WTC11 (cell line): ENCODE measurements at places on chromosomes 2 and 18.

DNA sequence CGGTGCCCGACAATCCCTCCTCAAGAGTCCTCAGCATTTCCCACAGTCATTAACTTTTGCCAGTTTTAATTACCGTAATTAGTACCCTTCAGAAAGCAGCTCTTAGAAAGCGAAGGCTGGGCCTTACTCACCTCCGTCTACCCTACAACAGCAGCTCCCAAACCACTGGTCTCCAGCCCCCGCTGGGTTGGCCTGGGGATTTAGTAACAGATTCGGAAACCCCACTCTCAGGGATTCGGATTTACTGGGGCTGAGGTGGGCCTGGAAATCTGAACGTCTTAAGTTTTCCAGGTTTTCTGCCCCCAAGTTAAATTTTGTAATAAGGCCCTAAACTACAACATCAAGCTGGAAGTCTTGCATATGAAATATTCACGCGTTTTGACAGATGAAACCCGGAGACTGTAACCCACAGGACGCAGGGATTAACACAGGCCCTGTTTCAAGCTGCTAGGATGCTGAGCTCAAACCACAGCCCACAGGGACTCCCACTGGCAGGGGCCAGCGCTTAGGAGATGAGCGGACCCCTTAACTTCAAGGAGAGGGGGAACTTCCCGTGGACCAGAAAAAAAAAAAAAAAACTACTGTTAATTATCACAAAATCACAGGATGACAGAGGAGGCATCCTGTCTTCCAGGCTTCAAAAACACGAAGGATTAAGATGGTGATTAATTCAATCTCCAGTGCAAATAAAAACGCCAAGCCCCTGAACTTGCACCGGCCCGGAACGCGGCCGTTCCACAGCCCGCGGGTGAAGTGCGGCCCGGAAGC, 985 bp downstream of the ILKAP start:
- peak overlapping the region; percentile 82 for H3K4me3 ChIP-seq
- H3K27ac ChIP-seq: peak overlapping the region; percentile 20; the same call in 1 of the 2 replicates

GRCh38 chr2:207944979-207945600, 80.2 kb downstream of the PLEKHM3 start:
- no peak for DNase-seq
- H3K4me3 ChIP-seq: no peak overlapping the region
- H3K36me3 ChIP-seq: no peaks in the 10 kb centered on the region
- no peaks in the 10 kb centered on the region for H3K27me3 ChIP-seq
- no peak overlapping the region for H3K27ac ChIP-seq

GRCh38 chr2:31217465-31218200, at the start of gene CAPN14:
Gene CAPN14 (minus strand): TSS chr2:31217515. CDS start chr2:31205447, 12,068 bp downstream.
- H3K4me3 ChIP-seq: no peak within 1 kb of the TSS
- DNase-seq: no peak
- no peak within 1 kb of the TSS for H3K27ac ChIP-seq
- no peaks in the 10 kb centered on the region for H3K36me3 ChIP-seq
- no peaks in the 10 kb centered on the region for H3K27me3 ChIP-seq
- peaks cover 6% of the 10 kb centered on the region for H3K4me1 ChIP-seq

DNA sequence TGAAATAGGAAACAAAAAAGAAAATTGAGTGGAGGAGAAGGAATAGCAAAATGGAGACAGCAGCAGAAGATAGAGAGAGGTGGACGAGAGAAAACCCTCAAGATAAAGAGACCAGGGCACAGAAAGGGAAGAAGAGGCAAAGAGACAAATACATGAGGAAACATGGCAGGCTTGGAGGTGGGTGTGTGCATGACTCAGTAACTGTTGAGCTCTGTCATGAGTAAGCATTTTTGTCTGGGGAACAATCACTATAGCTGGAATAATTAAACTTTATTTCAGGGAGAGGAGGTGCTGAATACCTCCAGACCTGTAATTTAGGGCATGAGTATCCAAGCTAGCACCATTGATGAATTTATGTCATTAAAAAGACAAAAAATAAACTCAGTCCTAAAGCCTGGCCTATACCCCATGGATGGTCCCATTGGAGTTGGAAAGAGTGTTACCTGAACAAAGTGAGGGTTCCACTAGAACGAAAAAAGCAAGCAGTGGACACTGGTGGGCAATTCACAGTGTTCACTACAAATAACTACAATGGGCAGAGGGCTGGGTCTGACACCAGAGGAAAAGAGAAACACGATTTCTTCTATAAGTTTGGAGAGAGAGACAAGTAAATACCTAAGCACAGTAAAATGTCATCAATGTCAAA, 145.5 kb downstream of the ADCYAP1 start:
- H3K27me3 ChIP-seq: no peaks in the 10 kb centered on the region
- no peaks in the 10 kb centered on the region for H3K36me3 ChIP-seq
- no peak for DNase-seq
- H3K4me1 ChIP-seq: peaks cover 41% of the 10 kb centered on the region

DNA sequence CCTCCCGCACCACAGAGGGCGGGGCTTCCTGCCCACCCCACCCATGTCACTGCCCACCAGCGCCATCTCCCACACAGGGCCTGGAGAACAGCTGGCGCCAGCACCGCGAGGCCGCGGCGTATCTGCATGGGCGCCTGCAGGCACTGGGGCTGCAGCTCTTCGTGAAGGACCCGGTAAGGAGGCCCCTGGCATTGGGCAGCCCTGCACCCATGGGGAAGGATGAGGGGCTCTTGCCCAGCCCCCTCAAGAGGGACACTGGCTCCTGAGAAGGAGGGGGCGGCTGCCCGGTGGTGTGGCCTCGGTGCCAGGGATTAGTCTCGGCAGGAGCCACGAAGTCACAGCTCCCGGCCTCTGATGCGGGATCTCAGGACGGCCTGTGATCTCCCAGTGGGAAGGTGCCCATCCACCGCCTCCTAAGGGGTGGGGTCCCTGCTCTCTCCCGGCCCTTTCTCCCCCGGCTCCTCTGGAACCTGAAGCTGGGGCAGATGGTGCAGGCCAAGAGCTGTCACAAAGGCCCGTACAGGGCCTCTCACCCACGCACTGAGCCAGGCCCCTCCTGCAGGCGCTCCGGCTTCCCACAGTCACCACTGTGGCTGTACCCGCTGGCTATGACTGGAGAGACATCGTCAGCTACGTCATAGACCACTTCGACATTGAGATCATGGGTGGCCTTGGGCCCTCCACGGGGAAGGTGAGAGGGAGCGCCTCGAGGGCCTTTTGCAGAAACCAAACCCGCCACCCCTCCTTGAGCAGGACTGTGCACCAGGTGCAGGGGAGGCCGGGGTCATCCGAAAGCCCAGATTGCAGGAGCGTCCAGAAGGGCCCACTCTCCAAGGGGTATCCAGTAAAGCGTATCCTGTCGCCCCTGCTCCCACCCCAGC, 9.1 kb downstream of the AGXT start:
- H3K27me3 ChIP-seq: no peaks in the 10 kb centered on the region
- no peaks in the 10 kb centered on the region for H3K36me3 ChIP-seq
- DNase-seq: peak; percentile 9
- H3K4me3 ChIP-seq: no peak overlapping the region
- no peaks in the 10 kb centered on the region for H3K4me1 ChIP-seq
- no peak overlapping the region for H3K27ac ChIP-seq

DNA sequence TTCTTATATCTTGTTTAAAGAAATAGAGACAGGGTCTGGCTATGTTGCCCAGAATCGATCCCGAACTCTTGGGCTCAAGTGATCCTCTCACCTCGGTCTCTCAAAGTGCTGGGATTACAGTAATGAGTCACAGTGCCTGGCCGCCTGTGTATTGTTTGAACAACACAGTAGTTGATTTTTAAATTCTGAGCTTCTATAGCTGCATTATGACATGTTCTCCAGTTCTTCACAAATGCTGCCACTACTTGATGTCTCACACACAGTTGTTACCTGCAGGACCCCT, 7.7 kb upstream of the RHOB start:
- no peak for DNase-seq
- no peaks in the 10 kb centered on the region; the same call in 1 of the 2 replicates for H3K27me3 ChIP-seq
- H3K4me1 ChIP-seq: peaks cover 9% of the 10 kb centered on the region; the same call in 1 of the 2 replicates
- H3K27ac ChIP-seq: no peak overlapping the region
- no peak overlapping the region for H3K4me3 ChIP-seq

- no peaks in the 10 kb centered on the region; the same call in 1 of the 2 replicates for H3K27me3 ChIP-seq
- H3K4me1 ChIP-seq: 0 out of 2 replicates have a peak, but pooled peaks cover 4% of the 10 kb centered on the region
- H3K36me3 ChIP-seq: no peaks in the 10 kb centered on the region
- no peak for DNase-seq
These were observed 20.2 kb downstream of the TNP1 start for GRCh38 chr2:216839688-216840087.

DNA sequence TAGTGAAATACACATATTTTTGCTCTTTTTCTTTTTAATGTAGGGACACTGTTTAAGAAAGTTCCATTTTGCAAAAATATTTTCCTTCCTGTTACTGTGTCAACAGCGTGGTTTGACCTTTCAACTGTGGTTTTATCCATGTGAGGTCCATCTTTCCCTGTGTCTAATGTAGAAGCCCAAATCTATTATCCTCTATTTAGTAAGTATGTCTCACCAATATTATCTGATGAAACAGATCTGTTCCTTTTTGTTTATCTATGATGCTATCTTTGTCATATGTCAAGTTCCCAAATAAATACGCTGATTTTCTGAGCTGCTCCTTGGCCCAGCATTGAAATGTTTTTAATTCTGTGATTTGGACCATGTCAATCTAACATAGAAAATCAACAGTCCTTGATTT, 3.5 kb upstream of the ARHGAP15 start:
- no peaks in the 10 kb centered on the region for H3K36me3 ChIP-seq
- H3K27me3 ChIP-seq: no peaks in the 10 kb centered on the region
- no peak for DNase-seq
- no peak overlapping the region for H3K27ac ChIP-seq

DNA sequence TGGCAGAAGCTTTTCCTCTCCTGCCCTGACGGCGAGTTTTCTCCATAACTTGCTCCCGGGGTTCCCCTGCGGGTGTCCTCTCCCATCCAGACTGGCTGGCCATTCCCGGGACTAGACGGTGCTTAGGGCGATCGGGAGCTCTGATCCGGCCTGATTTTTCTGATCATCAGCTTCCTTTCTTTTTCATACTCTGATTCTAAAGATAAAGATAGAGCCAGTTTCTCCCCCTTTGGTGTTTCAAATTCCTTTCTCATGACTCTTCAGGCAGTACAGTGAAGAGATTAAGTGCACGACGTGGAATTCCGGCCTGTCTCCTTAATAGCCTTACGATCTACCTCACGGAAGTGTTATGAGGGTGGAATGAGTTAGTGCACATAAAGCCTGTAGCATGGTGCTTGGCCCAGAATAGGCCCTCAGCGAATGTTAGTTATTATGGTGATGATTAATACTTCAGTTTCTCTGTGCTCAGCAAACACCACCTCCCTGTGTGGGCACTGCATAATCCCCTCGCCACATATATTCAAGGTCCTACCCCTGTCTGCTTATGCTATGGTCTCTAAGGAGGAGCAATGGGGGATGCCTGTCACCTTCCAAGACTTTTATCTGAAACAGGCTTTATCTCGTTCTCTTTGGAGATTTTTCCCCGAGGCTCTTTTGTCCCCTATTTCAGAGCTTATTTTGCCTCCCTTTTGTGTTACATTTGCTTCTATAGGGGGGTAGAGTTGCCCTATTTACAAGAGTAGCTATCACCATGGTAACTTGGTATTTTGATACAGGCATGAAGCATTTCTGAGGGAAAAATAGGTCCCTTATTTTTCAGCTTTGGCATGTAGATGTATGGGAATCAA, 254.8 kb downstream of the CDH2 start:
- H3K27me3 ChIP-seq: no peaks in the 10 kb centered on the region
- H3K27ac ChIP-seq: 0 out of 2 replicates have a peak overlapping the region, but pooled peaks have one; percentile 47
- DNase-seq: no peak
- no peaks in the 10 kb centered on the region for H3K36me3 ChIP-seq
- no peak overlapping the region for H3K4me3 ChIP-seq

- no peak for DNase-seq
- H3K4me1 ChIP-seq: no peaks in the 10 kb centered on the region
- H3K27me3 ChIP-seq: no peaks in the 10 kb centered on the region
- no peak overlapping the region for H3K4me3 ChIP-seq
- no peak overlapping the region for H3K27ac ChIP-seq
These were observed 72.8 kb downstream of the KCNF1 start for GRCh38 chr2:10984418-10985135.

DNA sequence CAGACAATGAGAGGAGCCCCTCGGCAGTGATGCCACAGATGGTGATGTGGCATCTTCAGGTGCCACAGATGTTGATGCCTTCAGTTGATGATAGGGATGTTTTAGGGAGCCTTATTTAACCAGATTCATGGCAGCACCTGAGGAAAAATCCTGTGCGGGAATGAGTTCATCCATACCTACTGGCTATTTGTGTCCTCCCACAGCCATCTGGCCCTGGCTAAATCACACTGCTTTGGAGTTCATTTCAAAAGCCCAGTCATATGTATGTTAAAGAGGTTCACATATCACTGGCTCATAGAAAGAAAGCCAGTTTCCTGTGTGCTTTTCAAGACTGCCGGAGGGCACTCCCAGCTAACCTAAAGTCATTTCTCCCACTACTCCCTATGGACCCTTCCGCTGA, 131.3 kb downstream of the MCFD2 start:
- DNase-seq: no peak
- no peaks in the 10 kb centered on the region for H3K27me3 ChIP-seq
- no peaks in the 10 kb centered on the region for H3K36me3 ChIP-seq
- no peak overlapping the region for H3K4me3 ChIP-seq

DNA sequence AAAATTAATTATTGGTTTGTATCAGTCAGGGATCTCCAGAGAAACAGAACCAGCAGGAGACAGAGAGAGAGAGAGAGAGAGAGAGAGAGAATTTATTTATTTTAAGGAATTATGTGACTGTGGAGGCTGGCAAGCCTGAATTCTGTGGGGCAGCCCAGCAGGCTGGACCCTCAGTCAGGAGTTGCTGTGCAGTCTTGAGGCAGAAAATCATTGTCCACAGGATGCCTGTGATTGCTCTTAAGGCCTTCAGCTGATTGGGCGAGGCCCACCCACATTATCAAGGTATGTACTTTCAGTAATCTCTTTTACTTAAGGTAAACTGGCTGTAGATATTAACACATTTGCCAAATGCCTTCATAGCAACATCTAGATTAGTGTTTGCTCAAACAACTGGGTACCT, 155.3 kb downstream of the SEPTIN10 start:
- no peaks in the 10 kb centered on the region for H3K36me3 ChIP-seq
- H3K27ac ChIP-seq: no peak overlapping the region
- H3K4me3 ChIP-seq: no peak overlapping the region
- H3K27me3 ChIP-seq: no peaks in the 10 kb centered on the region
- DNase-seq: no peak

DNA sequence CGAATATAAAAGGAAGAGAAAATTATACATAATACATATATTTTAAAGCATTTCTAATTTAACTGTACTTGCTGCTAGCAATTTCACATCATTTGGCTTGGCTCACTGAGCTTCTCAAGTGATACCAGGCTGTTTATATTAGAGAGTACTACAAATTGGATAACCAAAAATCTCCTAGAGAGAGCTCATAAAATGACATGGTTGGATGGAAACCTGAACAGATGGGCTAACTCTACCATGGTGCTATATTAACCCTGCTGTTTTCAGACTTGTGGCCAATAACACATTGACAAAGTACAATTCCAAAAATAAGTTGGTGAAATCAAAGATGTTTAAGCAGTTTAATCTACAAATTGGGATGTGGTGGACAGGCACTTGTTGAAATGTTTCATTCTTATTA, 364.4 kb upstream of the GCFC2 start:
- DNase-seq: no peak
- H3K27me3 ChIP-seq: no peaks in the 10 kb centered on the region
- no peak overlapping the region for H3K27ac ChIP-seq
- H3K36me3 ChIP-seq: no peaks in the 10 kb centered on the region
- H3K4me3 ChIP-seq: no peak overlapping the region

GRCh38 chr2:223431479-223431878, 170.7 kb downstream of the SCG2 start:
- no peak for DNase-seq
- H3K27ac ChIP-seq: no peak overlapping the region
